ENCODE measurements at places on chromosomes 4 and X.

- DNase-seq = no peak
Measured at GRCh38 chr4:15438939-15439524, 11.2 kb downstream of the C1QTNF7 start.

GRCh38 chr4:82606622-82607021 lies 44.8 kb upstream of the TMEM150C start:
- no peak for DNase-seq

- no peak for DNase-seq
Measured at GRCh38 chr4:3046162-3046561, 28.2 kb downstream of the HTT-AS start.

- DNase-seq = no peak
Measured at GRCh38 chrX:111504941-111505340, 6.5 kb upstream of the SERTM2 start.

All from keratinocyte (primary cell).